Bronchial epithelial cell (primary cell): ENCODE measurements at places on chromosomes 4 and X. TPM values are rescaled to one million over a fixed set of nuclear protein-coding genes. Genes with fewer than 3 reads are reported as not detected.

The CTAG2 gene
- total RNA-seq, result not detected in 2 replicates

The RGS12 gene
- 34.2 and 41.7 TPM in 2 replicates for total RNA-seq

The GABRE gene
- total RNA-seq, result 29.2 and 32.1 TPM in 2 replicates

The ADH1A gene
- total RNA-seq, result not detected in 2 replicates

The STX18 gene
- 17.4 and 21.6 TPM in 2 replicates for total RNA-seq

The IBSP gene
- total RNA-seq, result not detected in 2 replicates

The DAPP1 gene
- total RNA-seq, result 31.3 and 58.0 TPM in 2 replicates

The RBMXL3 gene
- total RNA-seq, result not detected in 2 replicates

The FREM3 gene
- total RNA-seq, result not detected in 2 replicates

The GLRA3 gene
- not detected in 2 replicates for total RNA-seq

The TNIP3 gene
- total RNA-seq, result not detected in 2 replicates

The ASB9 gene
- not detected in 2 replicates for total RNA-seq

The AADAT gene
- 0.64 and 1.1 TPM in 2 replicates for total RNA-seq

The RPS6KA6 gene
- 5.3 and 6.0 TPM in 2 replicates for total RNA-seq

The CSAG3 gene
- not detected in 2 replicates for total RNA-seq

The ARHGAP6 gene
- total RNA-seq, result under 0.01 and 0.38 TPM in 2 replicates

The STK32B gene
- total RNA-seq, result under 0.01 TPM in 1 of 2 replicates, not detected in the other
